Daoy (cell line): ENCODE measurements at places on chromosomes 2 and 18. TPM values are rescaled to one million over a fixed set of nuclear protein-coding genes. Genes with fewer than 3 reads are reported as not detected.

CDCA7 gene
- 18.0 and 24.8 TPM in 2 replicates for total RNA-seq

- DNase-seq: no peak
These were observed 14.7 kb downstream of the CNTNAP5 start for GRCh38 chr2:124039762-124040291.

DNAH7 gene
- total RNA-seq: 0.11 and 0.27 TPM in 2 replicates

FSIP2 gene
- not detected in 2 replicates for total RNA-seq
